ENCODE measurements at places on chromosomes 7 and 10. TPM values are rescaled to one million over a fixed set of nuclear protein-coding genes. Genes with fewer than 3 reads are reported as not detected.

DNA sequence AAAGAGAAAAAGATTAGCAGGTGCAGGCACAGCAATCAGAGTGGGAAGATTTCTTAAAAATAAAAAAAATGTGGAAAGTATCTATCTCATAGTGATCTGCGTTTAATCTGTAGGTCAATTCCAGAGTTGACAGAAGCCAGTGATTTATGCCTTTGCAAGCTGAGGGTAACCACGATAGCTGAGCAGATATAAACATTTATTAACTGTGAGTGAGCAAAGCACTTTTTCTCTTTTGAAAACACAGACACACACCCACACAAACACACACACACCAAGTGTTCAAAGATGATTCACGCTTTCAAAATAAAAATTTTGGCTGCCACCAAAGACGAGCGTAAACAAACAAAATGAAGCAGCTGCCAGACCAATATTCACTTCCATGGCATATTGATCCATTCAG lies 243.2 kb upstream of the SLC26A5 start:
- H3K4me3 ChIP-seq = no peak overlapping the region
- H3K36me3 ChIP-seq = no peaks in the 10 kb centered on the region
- H3K27me3 ChIP-seq = no peaks in the 10 kb centered on the region
- no peaks in the 10 kb centered on the region for H3K4me1 ChIP-seq
- H3K27ac ChIP-seq = no peak overlapping the region

The NFKB2 gene
- 41.9 TPM for total RNA-seq

The RARRES2 gene
- total RNA-seq = 200 TPM

The PON3 gene
- total RNA-seq = 67.2 TPM

GRCh38 chr10:33335551-33335800 lies 1.0 kb upstream of the NRP1 start:
- no peaks in the 10 kb centered on the region for H3K27me3 ChIP-seq
- H3K4me1 ChIP-seq = peaks cover 25% of the 10 kb centered on the region
- no peaks in the 10 kb centered on the region for H3K36me3 ChIP-seq
- H3K4me3 ChIP-seq = peak overlapping the region; percentile 58
- peak overlapping the region; percentile 89 for H3K27ac ChIP-seq

The PHTF2 gene
- total RNA-seq = 13.6 TPM

DNA sequence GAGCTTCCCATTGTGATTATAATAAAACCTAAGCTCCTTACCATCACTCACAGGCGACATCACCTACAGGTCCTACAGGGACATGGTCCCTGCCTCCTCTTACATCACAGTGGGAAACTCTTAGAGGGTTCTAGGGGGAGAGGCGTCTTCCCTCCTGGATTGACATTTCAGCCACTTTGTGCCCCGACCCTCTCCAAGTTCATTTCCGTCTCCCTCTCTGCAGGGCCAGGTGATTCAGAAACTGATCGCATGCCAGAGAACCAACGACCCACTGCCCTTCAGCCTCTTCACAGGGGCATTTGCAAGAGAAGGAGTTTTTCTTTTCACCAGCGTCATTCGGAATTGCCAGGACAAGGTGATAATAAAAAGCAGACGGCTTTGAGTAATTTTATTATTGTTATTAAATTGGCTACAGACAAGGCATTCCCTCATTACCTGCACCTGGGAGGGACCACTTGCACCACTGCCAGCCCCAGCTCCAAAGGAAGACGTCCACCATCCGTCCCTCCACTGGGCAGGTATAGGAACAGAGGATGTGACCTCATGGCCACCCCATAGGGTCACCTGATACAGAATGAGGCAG lies 85.8 kb upstream of the CUX1 start:
- no peaks in the 10 kb centered on the region for H3K36me3 ChIP-seq
- no peak overlapping the region for H3K4me3 ChIP-seq
- DNase-seq = no peak
- no peak overlapping the region for H3K27ac ChIP-seq
- no peaks in the 10 kb centered on the region for H3K27me3 ChIP-seq
- H3K4me1 ChIP-seq = peaks cover 14% of the 10 kb centered on the region

- no peaks in the 10 kb centered on the region for H3K36me3 ChIP-seq
- H3K4me3 ChIP-seq = no peak overlapping the region
- H3K4me1 ChIP-seq = peaks cover 9% of the 10 kb centered on the region
- no peaks in the 10 kb centered on the region for H3K27me3 ChIP-seq
- no peak for DNase-seq
Measured at GRCh38 chr7:1555046-1555812, 776 bp downstream of the TMEM184A start.

GRCh38 chr7:100693312-100694097 lies 545 bp downstream of the GIGYF1 start:
- no peaks in the 10 kb centered on the region for H3K27me3 ChIP-seq
- peak overlapping the region; percentile 76 for H3K27ac ChIP-seq
- DNase-seq = no peak
- peak overlapping the region; percentile 99 for H3K4me3 ChIP-seq
- H3K36me3 ChIP-seq = peaks cover 9% of the 10 kb centered on the region

DNA sequence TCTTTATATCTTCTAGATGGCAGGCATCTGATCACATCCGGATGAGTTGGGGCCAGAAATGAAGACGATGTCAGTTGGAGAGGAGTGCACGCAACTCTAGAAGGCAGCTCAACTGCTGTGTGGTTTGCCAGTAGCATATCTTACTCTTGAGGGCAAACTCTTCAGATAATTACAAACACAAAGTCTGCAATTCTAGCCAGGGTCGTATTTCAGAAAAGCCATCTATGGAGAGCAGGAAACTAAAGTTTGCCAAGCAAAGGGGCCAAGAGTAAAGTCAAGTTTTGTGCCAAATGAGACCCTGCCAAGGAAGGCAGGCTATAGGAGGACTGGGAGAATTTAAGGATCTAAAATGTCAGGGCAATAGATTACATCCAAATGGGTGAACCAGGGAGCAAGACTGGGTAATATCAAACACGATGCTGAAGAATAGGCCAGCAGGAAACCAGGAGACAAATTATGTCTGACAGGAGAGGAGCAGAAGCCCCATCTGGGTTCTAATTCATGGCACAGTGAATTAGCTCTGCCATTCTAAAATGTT lies 312.5 kb upstream of the SEMA3C start:
- DNase-seq = no peak
- H3K27me3 ChIP-seq = no peaks in the 10 kb centered on the region
- no peak overlapping the region for H3K27ac ChIP-seq
- no peaks in the 10 kb centered on the region for H3K36me3 ChIP-seq

The ACHE gene
- total RNA-seq = 2.5 TPM

The DTX2 gene
- total RNA-seq = 68.6 TPM

GRCh38 chr10:119620241-119621077 lies 23.7 kb upstream of the TIAL1 start:
- DNase-seq = no peak
- H3K27ac ChIP-seq = no peak overlapping the region
- H3K36me3 ChIP-seq = no peaks in the 10 kb centered on the region
- peaks cover 16% of the 10 kb centered on the region for H3K4me1 ChIP-seq

DNA sequence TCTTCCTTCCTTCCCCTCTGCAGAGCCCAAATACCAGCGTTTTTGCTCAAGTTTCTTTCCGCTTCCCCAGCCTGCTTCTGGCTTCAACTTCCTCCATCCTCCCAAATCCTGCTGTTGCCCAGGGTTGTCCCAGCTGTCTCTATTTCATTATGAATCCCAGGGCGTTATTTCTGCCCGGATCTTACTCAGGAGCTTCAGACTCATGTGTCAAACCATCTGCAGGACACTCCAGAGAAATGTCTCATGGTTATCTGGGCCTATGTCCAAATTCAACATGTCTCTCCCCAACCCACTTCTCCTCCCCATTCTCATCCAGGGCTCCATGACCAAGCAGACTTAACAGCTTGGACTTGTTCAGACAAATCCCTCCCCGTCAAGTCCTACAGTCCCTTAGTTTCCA lies 15.6 kb downstream of the ARHGAP22 start:
- H3K27ac ChIP-seq = no peak overlapping the region
- no peak overlapping the region for H3K4me3 ChIP-seq
- H3K4me1 ChIP-seq = no peaks in the 10 kb centered on the region
- no peaks in the 10 kb centered on the region for H3K36me3 ChIP-seq
- no peak for DNase-seq

GRCh38 chr10:72480861-72481260 lies 126.1 kb upstream of the DNAJB12 start:
- no peak overlapping the region for H3K27ac ChIP-seq
- no peaks in the 10 kb centered on the region for H3K36me3 ChIP-seq
- no peaks in the 10 kb centered on the region for H3K27me3 ChIP-seq
- H3K4me1 ChIP-seq = no peaks in the 10 kb centered on the region
- no peak for DNase-seq

GRCh38 chr7:17123020-17123419 lies 175.4 kb upstream of the AHR start:
- H3K4me3 ChIP-seq = no peak overlapping the region
- no peak overlapping the region for H3K27ac ChIP-seq
- DNase-seq = no peak
- no peaks in the 10 kb centered on the region for H3K36me3 ChIP-seq
- no peaks in the 10 kb centered on the region for H3K4me1 ChIP-seq

DNA sequence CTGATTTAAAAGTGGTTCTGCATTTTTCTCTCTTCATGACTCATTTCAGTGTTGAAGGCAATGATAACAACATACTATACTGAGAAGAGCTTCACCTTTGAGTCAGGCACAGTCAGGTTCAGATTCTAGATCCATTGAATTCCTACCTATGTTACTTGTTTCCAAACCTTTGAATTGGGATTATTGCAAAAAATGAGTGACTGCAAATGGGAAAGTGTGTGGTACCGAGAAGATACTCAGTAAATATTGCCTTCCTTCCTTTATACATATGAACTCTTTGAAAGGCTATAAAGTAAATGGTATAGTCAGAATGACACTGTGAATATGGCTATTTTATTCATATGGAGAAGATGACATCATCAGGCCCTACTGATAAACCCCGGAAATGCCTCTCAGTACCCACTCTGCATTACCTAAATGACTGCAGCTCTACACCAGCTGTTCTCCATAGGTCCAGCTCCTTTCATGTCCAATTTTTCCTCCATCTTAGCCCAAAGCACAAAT lies 66.7 kb upstream of the FGL2 start:
- no peaks in the 10 kb centered on the region for H3K27me3 ChIP-seq
- H3K27ac ChIP-seq = no peak overlapping the region
- H3K36me3 ChIP-seq = no peaks in the 10 kb centered on the region
- H3K4me3 ChIP-seq = no peak overlapping the region
- peaks cover 3% of the 10 kb centered on the region for H3K4me1 ChIP-seq

DNA sequence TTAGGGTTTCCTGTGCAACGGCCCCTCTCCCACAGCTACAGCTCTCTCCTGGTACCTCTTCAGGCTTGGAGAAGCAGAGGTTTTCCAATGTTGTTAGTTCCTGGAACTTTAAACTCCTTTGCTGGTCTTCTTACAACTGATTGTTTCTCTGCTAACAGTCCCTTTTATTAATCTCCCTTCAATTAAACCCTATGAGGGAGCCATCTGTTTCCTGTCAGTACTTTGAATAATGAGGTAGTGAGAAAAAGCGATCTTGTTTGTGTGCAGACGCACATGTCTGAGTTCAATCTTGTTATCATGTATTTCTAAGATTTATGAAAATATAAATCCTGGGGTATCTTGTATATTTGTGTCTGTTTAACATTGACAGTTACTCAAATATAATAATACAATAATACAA lies 102.4 kb downstream of the MDFIC start:
- H3K27ac ChIP-seq = no peak overlapping the region
- no peaks in the 10 kb centered on the region for H3K27me3 ChIP-seq
- no peak overlapping the region for H3K4me3 ChIP-seq

- peak within 1 kb of the TSS; percentile 96 for H3K4me3 ChIP-seq
- H3K36me3 ChIP-seq = no peaks in the 10 kb centered on the region
- peaks cover 30% of the 10 kb centered on the region for H3K4me1 ChIP-seq
- peak within 1 kb of the TSS; percentile 94 for H3K27ac ChIP-seq
Measured at GRCh38 chr7:102286237-102287110, at the start of gene SH2B2. Gene SH2B2 (plus strand): TSS chr7:102286868. CDS start chr7:102300551, 13,683 bp downstream.

The UCN3 gene
- total RNA-seq = not detected

GRCh38 chr10:32171204-32171603 lies 115.0 kb upstream of the KIF5B start:
- H3K27me3 ChIP-seq = no peaks in the 10 kb centered on the region
- DNase-seq = no peak
- no peak overlapping the region for H3K4me3 ChIP-seq
- peaks cover 10% of the 10 kb centered on the region for H3K4me1 ChIP-seq

GRCh38 chr7:150848111-150848510 lies 4.2 kb upstream of the AOC1 start:
- no peak overlapping the region for H3K4me3 ChIP-seq
- no peaks in the 10 kb centered on the region for H3K36me3 ChIP-seq
- no peaks in the 10 kb centered on the region for H3K27me3 ChIP-seq

GRCh38 chr7:30843741-30844482 lies 67.7 kb upstream of the AQP1 start:
- H3K4me1 ChIP-seq = peaks cover 47% of the 10 kb centered on the region
- H3K27ac ChIP-seq = peak overlapping the region; percentile 80
- no peaks in the 10 kb centered on the region for H3K27me3 ChIP-seq
- no peak overlapping the region for H3K4me3 ChIP-seq
- H3K36me3 ChIP-seq = peaks cover 2% of the 10 kb centered on the region

The PPP1R17 gene
- not detected for total RNA-seq

- H3K27ac ChIP-seq = no peak overlapping the region
- no peaks in the 10 kb centered on the region for H3K36me3 ChIP-seq
- no peak for DNase-seq
- H3K4me1 ChIP-seq = no peaks in the 10 kb centered on the region
Measured at GRCh38 chr10:26368463-26368862, 69.7 kb upstream of the APBB1IP start.

The GNAT3 gene
- not detected for total RNA-seq
